ENCODE measurements at places on chromosomes 5 and 9.
A peak's percentile ranks its signal among the peaks of the same experiment; 100 is the strongest.

DNA sequence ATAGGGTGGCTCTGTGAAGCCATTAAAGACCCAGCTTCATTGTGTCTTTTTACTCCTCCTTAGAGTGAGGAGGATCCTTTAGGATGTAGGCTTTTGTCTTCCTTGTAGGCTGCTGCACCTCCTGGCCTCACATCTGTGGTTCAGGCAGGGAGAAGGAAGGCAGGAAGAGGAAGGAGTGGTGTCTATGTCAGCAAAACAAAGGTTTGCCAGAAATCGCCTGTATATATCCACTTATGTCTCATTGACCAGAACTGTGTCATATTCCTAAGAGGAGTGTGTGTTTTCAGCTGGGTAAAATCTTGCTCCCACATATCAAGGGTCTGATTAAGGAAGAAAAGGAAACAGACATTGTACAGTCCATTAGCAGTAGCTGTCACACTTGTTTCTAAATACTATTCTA lies 213.8 kb downstream of the ARHGAP26 start:
- DNase-seq: no peak

- no peak for DNase-seq
These were observed 39.7 kb downstream of the RAPGEF6 start for GRCh38 chr5:131595088-131596033.

GRCh38 chr9:68851657-68852056 lies 146.6 kb downstream of the PIP5K1B start:
- DNase-seq: no peak

GRCh38 chr9:98010445-98010844 lies 27.3 kb downstream of the ANP32B start:
- no peak for DNase-seq

DNA sequence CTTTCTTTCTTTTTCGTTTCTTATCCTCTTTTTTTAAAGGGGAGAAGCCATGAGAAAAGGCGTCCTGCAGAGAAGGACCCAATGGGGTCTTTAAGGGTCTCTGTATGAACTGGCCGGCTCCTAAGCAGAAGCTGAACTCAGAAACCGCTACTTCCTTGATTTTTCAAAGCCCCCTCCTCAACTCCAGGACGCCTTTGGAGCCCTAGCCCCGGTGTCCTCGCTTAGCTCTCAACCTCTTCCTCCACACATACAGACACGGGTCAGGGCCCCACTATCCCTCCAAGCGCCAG lies 8.3 kb downstream of the PAX5 start:
- DNase-seq: no peak

DNA sequence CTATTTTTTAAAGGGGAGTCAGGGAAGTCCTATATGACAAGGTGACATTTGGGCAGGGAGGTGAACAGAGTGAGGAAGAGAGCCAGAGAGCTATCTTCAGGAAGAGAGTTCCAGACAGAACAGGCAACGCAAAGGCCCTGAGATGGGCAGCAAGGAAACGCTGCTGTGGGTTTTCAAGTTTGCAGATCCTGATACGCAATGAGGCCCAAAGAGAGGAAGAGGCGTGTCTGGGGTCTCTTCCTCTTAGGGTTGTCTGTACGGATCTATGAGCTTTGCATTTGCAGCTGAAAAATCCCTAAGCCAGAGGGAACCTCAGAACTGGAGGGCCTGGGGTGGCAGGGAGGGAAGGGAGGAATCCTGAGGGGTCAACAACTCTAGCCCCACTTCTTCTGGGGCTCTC lies 13.6 kb downstream of the FAT2 start:
- no peak for DNase-seq

DNA sequence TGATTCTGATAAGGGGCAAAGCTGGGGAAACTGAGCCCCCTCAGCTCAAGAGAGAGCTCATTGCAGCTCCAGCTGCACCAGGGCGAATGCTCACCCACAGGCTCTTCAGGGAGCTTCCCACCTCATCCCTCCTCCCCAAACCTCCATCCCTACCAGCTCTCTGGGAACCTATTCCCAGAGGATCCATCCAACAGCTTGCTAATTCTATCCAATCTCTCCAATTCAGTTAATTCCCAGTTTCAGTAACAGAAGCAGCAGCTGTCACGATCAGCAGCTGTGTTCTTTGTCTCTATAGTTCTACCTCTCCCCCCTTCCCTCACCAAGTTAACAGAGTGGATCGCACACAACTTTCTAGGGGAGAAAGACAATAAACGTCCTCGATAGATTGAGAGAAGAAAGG lies 135.5 kb upstream of the EFNA5 start:
- DNase-seq: peak; percentile 83

- no peak for DNase-seq
These were observed 310.1 kb downstream of the ZNF608 start for GRCh38 chr5:124436294-124436693.

GRCh38 chr5:146369691-146370090 lies 31.1 kb downstream of the POU4F3 start:
- DNase-seq: no peak

DNA sequence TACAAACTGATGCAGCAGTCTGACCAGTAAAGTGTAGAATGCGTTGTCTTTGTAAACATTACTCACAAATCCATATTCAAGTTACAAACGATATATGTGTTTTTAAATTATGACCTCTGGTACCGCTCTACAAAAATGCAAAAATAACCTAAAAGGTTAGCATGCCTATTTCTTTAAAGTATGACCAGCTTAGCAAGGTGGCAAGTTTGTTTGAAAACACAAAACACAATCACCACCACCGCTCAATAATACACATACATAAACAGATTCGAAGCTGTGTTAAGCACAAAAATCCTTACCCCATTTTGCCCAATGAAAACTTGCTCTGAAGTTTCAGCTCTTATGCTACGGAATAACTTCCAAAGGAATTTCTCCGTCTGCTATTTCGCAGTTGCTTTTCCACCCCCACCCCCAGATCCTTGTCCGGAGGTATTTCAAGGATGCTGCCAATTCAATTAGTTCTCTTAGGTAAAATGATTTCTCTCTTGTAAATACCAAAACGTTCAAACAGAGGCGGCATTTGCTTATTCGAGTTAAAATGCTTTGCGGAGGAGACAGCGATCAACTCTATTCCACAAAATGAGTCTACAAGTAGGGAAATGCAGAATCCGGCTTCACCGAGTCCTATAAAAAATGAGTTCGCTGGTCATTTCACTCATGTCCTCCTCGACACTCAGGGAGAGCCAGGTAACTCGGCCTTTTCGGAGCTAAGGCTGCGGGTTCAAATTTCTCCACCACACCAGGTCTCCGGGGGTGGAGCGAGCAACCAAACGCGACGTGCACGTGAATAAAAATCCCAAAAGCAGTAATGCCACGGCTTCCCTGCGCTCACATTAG lies 1.2 kb downstream of the HOMER1 start:
- peak; percentile 33 for DNase-seq

DNA sequence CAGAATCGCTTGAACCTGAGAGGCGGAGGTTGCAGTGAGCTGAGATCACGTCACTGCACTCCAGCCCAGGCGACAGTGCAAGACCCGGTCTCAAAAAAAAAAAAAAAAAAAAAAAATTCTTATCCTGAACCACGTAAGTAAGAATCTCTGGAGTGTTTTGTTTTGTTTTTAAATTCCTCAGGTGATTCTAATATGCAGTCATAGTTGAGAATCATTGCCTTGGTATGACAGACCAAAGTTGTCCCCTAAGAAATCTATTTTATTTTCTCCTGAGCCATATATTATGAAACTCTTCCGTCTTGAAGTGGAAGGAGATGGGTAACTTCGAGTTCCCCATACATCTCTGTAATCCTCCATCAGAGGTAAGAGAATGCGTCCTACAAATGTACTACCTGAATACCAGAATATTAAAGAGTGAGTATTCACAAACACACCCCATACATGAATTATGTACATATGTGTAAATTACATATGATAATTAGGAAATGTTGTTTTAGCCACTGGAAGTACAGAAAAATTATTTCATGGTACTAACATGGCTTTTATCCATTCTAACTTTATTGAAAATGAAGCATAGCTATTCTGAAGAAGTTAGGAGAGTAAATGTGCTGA lies 26.7 kb upstream of the SVEP1 start:
- no peak for DNase-seq

GRCh38 chr9:21936161-21936560 lies 58.0 kb downstream of the CDKN2A start:
- no peak for DNase-seq

DNA sequence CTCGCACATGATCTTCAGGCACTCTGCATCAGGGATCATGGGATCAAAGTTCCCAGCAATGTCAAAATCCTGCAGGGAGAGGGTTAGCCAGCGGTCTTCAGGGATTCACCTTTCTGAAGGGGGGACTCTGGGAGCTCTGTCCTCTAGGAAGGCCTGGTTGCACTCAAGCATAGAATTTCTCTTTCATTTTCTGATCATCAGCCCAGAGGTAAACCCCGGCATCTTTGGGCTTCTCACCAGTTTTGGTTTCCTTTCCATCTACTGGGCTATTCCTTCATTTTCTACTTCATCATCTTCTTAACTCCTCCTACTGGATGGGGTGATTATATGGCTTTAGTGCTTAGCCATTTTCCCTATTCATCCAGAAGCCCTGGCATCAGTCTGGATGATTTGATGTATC lies 4.6 kb upstream of the DND1 start:
- no peak for DNase-seq

DNA sequence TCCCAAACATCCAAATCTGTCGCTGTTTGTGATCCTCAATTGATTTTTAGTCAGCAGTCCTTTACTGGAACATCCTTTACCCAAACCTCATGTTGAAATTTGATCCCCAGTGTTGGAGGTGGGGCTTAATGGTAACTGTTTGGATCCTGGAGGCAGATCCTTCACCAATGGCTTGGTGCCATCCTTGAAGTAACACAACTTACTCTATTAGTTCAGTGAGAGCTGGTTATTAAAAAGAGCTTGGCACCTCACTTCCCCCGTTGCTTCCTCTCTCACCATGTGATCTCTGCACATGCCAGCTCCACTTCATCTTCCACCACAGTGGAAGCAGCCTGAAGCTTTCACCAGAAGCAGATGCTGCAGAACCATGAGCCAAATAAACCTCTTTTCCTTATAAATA lies 40.3 kb downstream of the DNAJB5 start:
- DNase-seq: no peak

DNA sequence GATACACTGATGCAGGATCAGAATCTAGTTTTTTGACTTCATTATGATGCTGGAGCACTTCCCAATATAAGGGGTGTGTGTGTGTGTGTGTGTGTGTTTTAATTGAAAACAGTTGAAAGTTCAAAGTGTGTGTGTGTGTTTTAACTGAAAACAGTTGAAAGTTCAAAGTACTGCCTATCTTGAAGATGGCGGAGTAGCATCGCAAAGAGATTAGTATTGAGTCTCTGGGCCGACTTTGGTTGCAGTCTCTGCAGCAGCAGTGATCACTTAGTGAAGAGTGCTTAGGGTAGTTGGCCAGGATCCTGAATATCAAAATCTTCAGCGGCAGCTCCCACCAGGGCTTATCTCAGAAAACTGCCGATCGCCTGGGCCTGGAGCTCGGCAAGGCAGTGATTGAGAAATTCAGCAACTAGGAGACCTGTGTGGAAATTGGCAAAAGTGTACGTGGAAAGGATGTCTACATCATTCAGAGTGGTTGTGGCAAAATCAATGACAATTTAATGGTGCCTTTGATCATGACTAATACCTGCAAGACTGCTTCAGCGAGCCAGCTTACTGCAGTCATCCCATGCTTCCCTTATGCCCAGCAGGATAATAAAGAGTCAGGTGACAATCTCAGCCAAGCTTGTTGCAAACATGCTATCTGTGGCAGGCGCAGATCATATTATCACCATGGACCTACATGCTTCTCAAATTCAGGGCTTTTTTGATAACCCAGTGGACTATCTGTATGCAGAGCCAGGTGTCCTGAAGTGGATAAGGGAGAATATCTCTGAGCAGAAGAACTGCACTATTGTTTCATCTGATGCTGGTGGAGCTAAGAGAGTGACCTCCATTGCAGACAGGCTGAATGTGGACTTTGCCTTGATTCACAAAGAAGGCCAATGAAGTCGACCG lies 7.3 kb upstream of the SCAI start:
- no peak for DNase-seq

DNA sequence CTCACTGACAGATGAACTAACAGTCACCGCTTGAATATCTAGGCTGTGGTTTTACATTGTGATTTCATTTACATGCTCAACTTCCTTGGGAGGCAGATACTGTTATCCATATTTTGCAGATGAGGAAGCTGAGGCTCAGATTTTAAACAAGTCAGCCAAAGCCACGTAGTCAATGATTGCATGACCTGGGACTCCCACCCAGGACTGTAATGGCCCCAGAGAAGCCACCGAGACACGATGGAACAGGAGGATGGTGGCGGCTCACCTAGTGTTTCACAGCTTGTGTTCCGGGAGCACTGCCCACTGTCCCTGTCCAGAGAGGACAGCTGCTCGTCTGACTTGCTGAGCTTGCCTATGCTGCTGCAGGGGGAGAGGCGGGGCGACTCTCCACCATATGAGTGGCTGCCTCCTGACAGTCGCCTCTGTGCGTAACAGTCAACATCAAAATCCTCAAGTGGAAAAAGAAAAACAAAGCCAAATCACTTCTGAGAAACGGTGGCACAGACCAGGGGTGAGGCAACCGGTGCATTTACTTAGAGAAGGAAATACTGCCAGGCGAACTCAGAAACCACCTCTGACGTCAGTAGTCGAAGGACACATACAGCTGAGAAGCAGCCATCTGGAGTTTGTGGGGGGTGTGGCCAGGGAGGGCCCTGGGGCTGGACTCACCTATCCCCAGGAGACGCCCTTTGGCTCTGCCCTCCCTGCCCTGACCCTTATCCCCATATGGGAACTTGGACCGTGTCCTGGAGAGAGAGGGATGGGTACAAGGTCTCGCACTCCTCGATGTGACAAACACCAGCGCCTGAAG lies 82.5 kb downstream of the PRRT1B start:
- DNase-seq: no peak

DNA sequence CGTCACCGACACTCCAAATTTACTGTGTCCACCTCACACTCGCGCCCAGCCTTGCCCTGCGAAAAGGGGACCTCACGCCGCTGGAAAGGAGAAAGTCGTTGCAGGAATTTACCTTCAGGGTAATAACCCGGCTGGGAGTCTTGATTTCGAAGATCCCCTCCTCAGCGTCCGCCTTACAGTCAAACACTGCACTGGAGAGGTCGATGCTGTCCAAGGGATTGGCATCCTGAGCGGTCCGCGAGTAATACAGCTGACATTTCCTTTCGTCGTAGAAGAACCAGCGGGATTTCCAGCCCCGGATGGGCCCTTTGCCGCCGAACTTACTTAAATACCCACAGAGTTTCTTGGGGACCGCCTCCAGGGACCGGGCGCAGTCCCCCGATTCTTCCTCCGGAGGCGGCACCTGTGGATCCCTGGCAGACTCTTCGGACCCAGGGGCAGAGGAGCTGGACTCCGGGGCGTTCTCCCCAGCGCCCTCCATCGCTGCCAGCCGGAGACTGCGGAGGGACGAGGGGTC lies 330 bp downstream of the TBC1D2 start:
- DNase-seq: no peak

DNA sequence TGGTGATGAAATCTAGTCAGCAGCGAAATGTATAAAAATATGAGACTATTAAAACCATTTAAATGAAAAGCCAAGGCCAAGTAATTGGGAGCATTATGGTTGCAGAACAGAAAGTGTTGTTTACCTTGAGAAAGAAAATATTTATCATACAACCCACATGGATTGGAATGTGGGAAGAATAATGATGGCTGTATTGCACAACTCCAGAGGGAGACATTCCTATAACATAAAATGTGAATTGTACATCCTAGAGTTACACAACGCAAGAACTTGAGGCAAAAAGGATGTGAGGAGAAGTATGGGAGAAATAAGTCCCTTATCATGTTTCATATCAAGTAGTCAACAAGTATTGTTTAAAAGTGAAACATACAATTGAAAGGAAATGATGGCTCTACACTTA lies 1014.0 kb upstream of the SEMA6A start:
- no peak for DNase-seq

All from NCI-H1694 treated with DMSO at 0.1 percent for 48 hours (cell line).